Left renal cortex interstitium (tissue), 4 donors: ENCODE measurements at places on chromosomes 6 and 20.

DNA sequence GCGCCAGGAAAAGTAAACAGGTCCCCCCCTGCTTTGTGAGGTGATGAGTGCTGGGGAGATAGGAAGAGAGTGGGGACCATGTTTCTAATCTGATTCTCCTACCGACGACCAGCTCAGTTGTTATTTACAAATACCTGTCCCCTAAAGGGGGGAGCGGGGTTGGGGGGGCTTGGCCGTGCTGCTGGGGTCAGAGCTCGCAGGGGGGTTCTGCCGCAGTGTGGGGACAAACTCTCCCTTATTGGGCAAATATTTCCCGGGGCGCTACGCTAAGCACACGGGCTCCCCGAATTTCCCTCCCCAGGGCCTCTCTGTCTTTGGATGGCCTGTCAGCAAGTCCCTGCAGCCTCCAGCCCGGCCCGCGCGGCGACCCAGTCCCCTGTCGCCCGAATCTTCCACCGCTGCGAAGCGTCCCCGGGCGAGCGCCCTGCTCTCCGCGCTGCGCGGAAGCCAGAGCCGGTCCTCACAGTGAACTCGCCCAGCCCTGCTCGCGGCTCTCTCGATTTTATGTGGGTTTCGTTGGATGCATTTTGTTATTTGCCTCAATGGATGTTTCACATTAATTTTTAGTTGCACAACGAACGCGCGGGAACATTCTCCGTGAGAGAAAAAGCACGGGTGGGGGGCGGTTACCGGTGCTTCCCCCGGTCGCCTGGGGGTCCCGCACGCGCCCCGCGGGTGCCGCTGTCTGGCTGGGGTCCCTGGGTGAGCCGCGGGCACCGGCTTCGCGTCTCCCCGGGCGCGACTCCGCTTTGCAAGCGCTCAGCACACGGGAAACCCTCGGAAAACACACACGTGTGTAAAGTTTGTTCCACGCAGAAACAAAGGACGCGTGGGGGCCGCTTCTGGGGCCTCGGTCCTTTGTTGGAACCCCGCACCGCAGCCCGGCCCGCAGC lies 1.5 kb upstream of the STX16 start:
- DNase-seq: no peak

GRCh38 chr6:100427452-100427851 lies 37.3 kb downstream of the SIM1 start:
- no peak for DNase-seq

- DNase-seq: no peak
Measured at GRCh38 chr20:4166726-4167035, 151.3 kb upstream of the RNF24 start.

DNA sequence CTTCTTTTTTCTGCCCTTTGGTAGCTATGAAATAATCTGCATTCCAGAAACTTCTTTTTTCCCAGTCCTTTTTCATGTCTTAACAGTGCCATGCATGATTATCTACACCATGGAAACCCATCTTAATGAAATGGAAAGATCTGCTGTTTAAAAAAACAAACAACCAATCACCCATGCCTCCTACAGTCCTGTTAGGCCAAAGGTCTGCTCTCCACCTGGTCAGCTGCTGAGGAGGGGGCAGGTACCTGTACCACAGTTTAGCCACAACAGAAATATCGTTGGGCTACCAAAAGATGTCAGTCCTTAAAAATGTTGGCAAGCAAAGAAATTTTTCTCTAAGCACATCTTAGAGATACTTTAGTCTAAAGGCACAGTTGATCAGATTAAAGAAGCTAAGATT lies 112.6 kb downstream of the SLC16A10 start:
- DNase-seq: no peak
